ENCODE measurements at places on chromosomes 3 and 15. TPM values are rescaled to one million over a fixed set of nuclear protein-coding genes. Genes with fewer than 3 reads are reported as not detected.

- H3K4me3 ChIP-seq, result no peak overlapping the region
- H3K27me3 ChIP-seq, result no peaks in the 10 kb centered on the region
- no peak for DNase-seq
These were observed 177.8 kb downstream of the WNT5A start for GRCh38 chr3:55309336-55309735.

Gene PLA2G4D
- not detected for total RNA-seq

Gene MYL3
- not detected for total RNA-seq

- no peaks in the 10 kb centered on the region for H3K27me3 ChIP-seq
- no peak for DNase-seq
- peak overlapping the region; percentile 70 for H3K27ac ChIP-seq
- H3K4me1 ChIP-seq, result peaks cover 11% of the 10 kb centered on the region
- H3K4me3 ChIP-seq, result no peak overlapping the region
- peaks cover 41% of the 10 kb centered on the region for H3K36me3 ChIP-seq
These were observed 44.1 kb downstream of the ARHGAP11B start for GRCh38 chr15:30670056-30670455.

DNA sequence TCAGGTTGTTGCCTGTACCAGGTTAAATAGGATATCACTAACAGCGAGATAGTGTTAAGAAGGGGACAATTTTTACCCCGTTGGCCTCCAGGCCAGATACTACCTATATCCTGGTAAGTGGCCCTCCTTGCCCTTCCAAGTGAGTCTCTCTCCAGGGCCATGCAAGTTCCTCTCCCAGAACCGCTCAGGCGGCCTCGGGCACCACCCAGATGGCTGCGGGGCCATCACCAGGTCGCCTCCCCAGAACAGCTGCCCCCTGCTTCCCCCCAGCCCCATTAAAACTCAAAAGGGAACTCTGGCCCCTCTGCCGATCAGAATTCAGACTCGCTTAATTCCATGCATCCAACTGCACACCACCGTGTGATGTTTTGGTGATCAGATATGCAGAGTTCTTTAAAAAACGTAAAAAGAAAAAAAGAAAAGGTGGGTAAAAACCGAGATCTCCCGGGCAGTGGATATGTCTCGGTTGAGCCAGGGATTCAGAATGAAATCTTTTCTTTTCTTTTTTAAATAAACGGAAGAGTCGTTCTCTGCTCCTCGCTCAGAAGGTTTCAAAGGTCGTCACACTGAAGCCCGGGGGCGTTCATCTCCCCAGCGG lies 1.9 kb upstream of the TRIM71 start:
- H3K4me1 ChIP-seq, result peaks cover 13% of the 10 kb centered on the region
- H3K27ac ChIP-seq, result no peak overlapping the region
- no peak overlapping the region for H3K4me3 ChIP-seq
- peaks cover 56% of the 10 kb centered on the region for H3K27me3 ChIP-seq
- H3K36me3 ChIP-seq, result no peaks in the 10 kb centered on the region

DNA sequence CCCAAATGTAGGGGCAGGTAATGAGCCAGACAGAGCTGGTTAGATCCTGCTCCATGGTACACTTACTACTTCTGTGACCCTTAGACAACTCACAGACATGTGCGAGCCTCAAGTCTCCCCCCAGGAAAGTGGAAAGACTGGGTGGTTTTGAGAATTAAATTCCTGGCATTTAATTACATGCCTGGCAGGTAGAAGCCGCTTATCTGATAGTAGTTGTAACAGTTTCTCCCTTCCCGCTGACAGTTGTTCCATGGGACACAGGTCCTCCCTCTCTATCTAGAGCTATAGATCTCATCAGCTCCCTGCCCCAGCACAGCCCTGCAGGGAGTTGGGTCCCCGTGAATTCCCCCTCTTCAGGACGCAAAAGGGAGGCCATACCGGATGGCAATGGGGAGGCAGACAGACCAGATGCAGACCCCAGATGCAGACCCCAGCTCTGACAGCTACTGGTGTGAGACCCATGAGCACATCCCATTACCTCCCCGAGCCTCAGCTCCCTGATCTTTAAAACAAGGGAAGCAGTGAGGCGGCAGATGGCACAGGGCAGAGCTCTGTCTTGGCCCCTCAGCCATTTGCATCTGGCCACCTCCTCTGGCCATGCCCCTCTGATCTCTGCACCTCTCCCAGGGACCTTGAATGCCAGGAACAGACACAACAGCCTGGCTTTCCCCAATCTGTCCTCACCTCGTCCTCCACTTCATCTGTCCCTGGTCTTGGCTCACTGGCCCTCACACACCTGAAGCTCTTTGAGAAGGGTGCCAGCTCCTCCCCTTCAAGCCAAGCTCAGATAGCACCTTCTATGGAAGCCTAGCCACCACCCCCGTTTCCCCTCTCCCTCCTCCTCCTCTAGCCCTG lies 34.1 kb upstream of the NR2C2 start:
- no peaks in the 10 kb centered on the region for H3K36me3 ChIP-seq
- no peak overlapping the region for H3K27ac ChIP-seq
- H3K4me1 ChIP-seq, result no peaks in the 10 kb centered on the region
- no peak overlapping the region for H3K4me3 ChIP-seq

GRCh38 chr15:48388910-48389309 lies 57.7 kb downstream of the DUT start:
- DNase-seq, result no peak
- H3K27ac ChIP-seq, result no peak overlapping the region
- H3K4me1 ChIP-seq, result no peaks in the 10 kb centered on the region
- no peaks in the 10 kb centered on the region for H3K36me3 ChIP-seq
- H3K27me3 ChIP-seq, result peaks cover 10% of the 10 kb centered on the region

GRCh38 chr3:37521429-37521828 lies 340.3 kb upstream of the CTDSPL start:
- peaks cover 7% of the 10 kb centered on the region for H3K27me3 ChIP-seq
- no peak for DNase-seq
- H3K4me3 ChIP-seq, result no peak overlapping the region
- no peaks in the 10 kb centered on the region for H3K36me3 ChIP-seq

Gene HCN4
- not detected for total RNA-seq

- H3K36me3 ChIP-seq, result peaks cover 4% of the 10 kb centered on the region
- H3K4me1 ChIP-seq, result no peaks in the 10 kb centered on the region
- H3K27me3 ChIP-seq, result peaks cover 3% of the 10 kb centered on the region
- H3K27ac ChIP-seq, result no peak overlapping the region
These were observed 322.2 kb downstream of the SLC9A9 start for GRCh38 chr3:143526011-143526545.

DNA sequence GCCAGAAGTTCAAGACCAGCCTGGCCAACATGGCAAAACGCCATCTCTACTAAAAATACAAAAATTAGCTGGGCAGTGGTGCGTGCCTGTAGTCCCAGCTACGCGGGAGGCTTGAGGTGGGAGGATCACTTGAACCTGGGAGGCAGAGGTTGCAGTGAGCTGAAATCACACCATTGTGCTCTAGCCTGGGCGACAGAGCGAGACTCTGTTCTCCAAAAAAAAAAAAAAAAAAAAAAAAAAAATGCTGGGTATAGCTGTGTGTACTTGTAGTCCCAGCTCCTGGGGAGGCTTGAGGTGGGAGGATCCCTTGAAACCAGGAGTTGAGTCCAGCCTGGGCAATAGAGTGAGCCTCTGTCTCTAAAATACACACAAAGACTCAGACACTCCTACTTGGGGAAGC lies 32.0 kb downstream of the PPP1R2 start:
- no peak overlapping the region for H3K27ac ChIP-seq
- no peaks in the 10 kb centered on the region for H3K27me3 ChIP-seq
- H3K4me3 ChIP-seq, result no peak overlapping the region
- peaks cover 6% of the 10 kb centered on the region for H3K4me1 ChIP-seq
- H3K36me3 ChIP-seq, result peaks cover 43% of the 10 kb centered on the region

Gene RLBP1
- total RNA-seq, result not detected

GRCh38 chr15:22956978-22957260 lies 23.2 kb downstream of the CYFIP1 start:
- no peak for DNase-seq
- H3K4me1 ChIP-seq, result no peaks in the 10 kb centered on the region
- no peaks in the 10 kb centered on the region for H3K27me3 ChIP-seq
- H3K27ac ChIP-seq, result no peak overlapping the region
- no peak overlapping the region for H3K4me3 ChIP-seq

- no peaks in the 10 kb centered on the region for H3K36me3 ChIP-seq
- peaks cover 3% of the 10 kb centered on the region for H3K27me3 ChIP-seq
- peaks cover 6% of the 10 kb centered on the region for H3K4me1 ChIP-seq
These were observed 72.1 kb upstream of the ITGA11 start for GRCh38 chr15:68503791-68504680.

- DNase-seq, result no peak
- H3K27ac ChIP-seq, result no peak overlapping the region
- peaks cover 10% of the 10 kb centered on the region for H3K27me3 ChIP-seq
- no peak overlapping the region for H3K4me3 ChIP-seq
These were observed 47.6 kb upstream of the CD200R1L start for GRCh38 chr3:112894258-112894657.

- H3K27ac ChIP-seq, result no peak overlapping the region
- H3K4me3 ChIP-seq, result no peak overlapping the region
- DNase-seq, result no peak
- peaks cover 20% of the 10 kb centered on the region for H3K27me3 ChIP-seq
- H3K4me1 ChIP-seq, result no peaks in the 10 kb centered on the region
- no peaks in the 10 kb centered on the region for H3K36me3 ChIP-seq
These were observed 5.4 kb upstream of the CGNL1 start for GRCh38 chr15:57370929-57371328.

GRCh38 chr3:59519094-59519493 lies 469.3 kb upstream of the CFAP20DC start:
- no peak for DNase-seq
- peaks cover 5% of the 10 kb centered on the region for H3K36me3 ChIP-seq
- H3K27me3 ChIP-seq, result no peaks in the 10 kb centered on the region
- no peak overlapping the region for H3K4me3 ChIP-seq
- H3K27ac ChIP-seq, result no peak overlapping the region
- H3K4me1 ChIP-seq, result no peaks in the 10 kb centered on the region

Gene SLC25A38
- 40.0 TPM for total RNA-seq

DNA sequence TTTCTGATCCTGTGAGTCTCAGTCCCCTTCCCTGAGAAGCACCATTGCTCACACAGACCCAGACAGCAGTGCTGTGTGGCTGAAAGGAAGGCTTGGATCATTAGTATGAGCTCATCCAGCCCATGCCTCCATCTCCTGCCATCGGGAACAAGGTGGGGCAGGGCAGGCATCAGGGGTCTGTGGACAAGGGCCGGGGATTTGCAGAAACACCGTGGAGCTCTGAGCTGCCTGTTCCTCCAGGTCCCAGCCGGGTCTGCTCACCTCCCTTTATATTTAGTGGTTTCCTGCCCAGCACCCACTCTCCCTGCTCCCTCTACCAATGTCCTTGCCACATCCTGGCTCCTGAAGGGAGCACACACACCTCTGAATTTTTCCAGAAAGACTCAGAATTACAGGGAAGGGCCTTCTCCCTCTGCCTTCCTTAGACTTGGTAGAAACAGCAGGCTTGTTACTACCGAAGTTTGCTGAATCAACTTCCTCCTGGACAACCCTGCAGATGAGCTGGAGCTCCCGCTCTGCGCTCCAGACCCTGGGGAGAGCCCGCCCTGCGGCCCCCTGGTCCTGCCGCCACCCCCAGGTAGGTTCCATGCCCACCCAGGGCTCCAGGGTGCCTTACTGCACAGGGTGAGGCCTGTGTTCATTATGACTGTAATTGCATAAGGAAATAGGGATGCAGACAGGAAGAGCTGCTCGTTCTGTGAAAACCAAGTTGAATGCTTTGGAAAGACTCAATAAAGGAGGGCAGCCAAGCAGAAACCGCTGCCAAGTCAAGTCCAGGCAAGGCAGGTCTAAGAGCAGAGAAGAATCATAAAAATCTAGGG lies 128.1 kb downstream of the NSMCE3 start:
- no peak overlapping the region for H3K4me3 ChIP-seq
- no peak overlapping the region for H3K27ac ChIP-seq
- H3K27me3 ChIP-seq, result peaks cover 10% of the 10 kb centered on the region
- no peak for DNase-seq

Gene GXYLT2
- total RNA-seq, result not detected

DNA sequence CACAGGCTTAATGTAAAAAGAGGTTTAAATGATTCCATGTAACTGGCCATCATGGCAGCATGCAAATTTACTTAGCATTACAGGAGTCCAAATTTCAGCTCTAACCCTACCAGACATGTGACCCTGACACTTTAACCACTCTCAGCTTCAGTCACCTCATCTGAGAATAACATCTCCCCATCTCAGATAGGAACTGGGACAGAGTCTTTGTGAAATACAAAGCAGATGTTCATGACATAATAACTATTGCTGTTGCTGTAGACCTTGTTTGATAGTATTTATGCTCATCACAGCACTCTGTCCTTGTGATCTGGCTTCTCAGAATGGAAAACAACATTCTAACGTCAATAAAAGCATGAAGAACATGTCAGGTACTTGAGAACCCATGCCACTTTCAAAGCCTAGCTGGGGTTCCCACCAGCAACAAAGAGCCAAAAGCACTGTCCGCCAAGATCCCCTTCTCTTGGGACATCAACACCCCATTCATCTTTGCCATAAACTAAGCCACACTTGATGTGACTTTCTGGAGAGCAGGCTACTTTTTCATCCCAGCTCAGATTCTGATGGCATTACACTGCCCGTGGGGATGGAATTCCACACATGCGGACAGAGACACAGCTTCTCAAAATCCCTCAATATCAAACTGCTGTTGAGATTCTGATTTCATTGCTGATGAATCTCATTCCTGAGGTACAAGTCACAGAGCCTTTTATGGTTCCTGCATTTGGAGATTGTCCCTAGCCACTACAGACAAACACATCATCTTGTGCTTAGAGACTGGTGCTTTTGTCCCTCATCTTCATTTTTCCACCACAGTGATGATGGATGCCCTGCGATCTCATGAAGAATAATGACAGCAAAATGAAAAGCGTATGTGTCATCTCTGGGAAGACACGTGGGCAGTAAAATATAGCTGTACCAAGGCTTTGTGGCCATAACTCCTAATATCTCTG lies 202.7 kb downstream of the TNIK start:
- peaks cover 92% of the 10 kb centered on the region for H3K4me1 ChIP-seq
- H3K4me3 ChIP-seq, result peak overlapping the region; percentile 29
- peak overlapping the region; percentile 94 for H3K27ac ChIP-seq
- H3K36me3 ChIP-seq, result peaks cover 17% of the 10 kb centered on the region
- DNase-seq, result no peak

GRCh38 chr3:174116421-174116820 lies 718.9 kb downstream of the NLGN1 start:
- H3K36me3 ChIP-seq, result no peaks in the 10 kb centered on the region
- no peaks in the 10 kb centered on the region for H3K27me3 ChIP-seq
- H3K4me3 ChIP-seq, result no peak overlapping the region
- no peaks in the 10 kb centered on the region for H3K4me1 ChIP-seq
- no peak for DNase-seq

Gene C3orf20
- 0.26 TPM for total RNA-seq

GRCh38 chr3:32817558-32818228 lies at the start of gene TRIM71:
TSS of gene TRIM71 (plus strand) at chr3:32817997. CDS start at chr3:32818081, 84 bp downstream.
- peak; percentile 2 for DNase-seq
- peak within 1 kb of the TSS; percentile 72 for H3K4me3 ChIP-seq
- peaks cover 58% of the 10 kb centered on the region for H3K27me3 ChIP-seq
